NCI-H1105 treated with DMSO at 0.1 percent for 48 hours (cell line): ENCODE measurements at places on chromosomes 7 and 10.
A peak's percentile ranks its signal among the peaks of the same experiment; 100 is the strongest.

DNA sequence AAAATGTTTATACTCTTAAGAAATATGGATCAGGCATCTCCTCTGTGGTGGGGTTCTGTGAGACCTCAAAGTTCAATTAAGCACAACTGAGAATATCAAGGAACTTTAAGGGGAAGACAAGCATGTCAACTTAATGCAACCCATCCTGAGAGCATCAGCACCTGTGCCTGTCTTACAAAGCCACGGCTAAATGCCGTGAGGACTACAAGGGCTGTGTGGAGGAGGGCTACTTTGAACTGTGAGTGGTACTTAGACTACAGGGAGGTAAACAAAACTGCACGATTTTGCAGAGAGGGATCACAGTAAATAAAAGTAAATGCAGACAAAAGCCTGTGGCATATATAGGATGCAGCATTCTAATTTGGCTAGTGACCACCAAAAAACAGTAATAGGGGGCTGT, 139.1 kb downstream of the ATE1 start:
- DNase-seq = peak; percentile 48

GRCh38 chr10:60267802-60268201, 121.9 kb downstream of the ANK3 start:
- DNase-seq = no peak

- no peak for DNase-seq
Measured at GRCh38 chr10:50373821-50374501, 122.6 kb upstream of the ASAH2 start.

DNA sequence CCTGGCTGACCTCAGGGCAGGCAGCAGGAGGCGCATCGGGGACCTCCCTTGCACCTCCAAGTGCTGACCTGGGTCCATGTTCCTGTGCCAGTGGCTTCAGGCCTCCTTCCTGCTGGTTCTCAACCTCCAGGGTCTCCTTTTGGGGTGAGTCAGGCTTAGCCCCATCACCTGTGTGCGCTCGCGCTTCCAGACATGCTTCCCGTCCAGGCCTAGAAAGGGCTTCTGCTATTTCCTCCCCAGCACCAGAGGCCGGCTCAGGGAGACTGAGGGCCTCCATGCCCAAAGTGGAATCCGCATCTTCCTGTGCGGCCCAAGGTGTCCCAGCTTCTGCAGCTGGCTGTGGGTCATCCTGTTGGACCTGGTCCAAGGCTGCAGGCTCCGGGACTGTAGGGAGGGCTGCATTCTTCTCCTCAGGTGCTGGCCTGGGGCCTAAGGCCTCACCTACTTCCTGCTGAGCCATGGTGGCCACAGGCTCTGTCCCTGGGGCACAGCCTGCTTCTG, 5.9 kb downstream of the NACAD start:
- DNase-seq = no peak

GRCh38 chr7:35405461-35405860, 151.6 kb upstream of the TBX20 start:
- no peak for DNase-seq

GRCh38 chr10:24299578-24300260, 90.8 kb downstream of the KIAA1217 start:
- no peak for DNase-seq

- DNase-seq = peak; percentile 33
Measured at GRCh38 chr10:95430231-95430951, 130.8 kb downstream of the SORBS1 start.

- DNase-seq = no peak
Measured at GRCh38 chr7:93092757-93093370, 24.9 kb downstream of the SAMD9 start.

GRCh38 chr7:106583100-106583499, 77.9 kb downstream of the CCDC71L start:
- no peak for DNase-seq

- no peak for DNase-seq
Measured at GRCh38 chr7:129684777-129685176, 73.3 kb downstream of the NRF1 start.

DNA sequence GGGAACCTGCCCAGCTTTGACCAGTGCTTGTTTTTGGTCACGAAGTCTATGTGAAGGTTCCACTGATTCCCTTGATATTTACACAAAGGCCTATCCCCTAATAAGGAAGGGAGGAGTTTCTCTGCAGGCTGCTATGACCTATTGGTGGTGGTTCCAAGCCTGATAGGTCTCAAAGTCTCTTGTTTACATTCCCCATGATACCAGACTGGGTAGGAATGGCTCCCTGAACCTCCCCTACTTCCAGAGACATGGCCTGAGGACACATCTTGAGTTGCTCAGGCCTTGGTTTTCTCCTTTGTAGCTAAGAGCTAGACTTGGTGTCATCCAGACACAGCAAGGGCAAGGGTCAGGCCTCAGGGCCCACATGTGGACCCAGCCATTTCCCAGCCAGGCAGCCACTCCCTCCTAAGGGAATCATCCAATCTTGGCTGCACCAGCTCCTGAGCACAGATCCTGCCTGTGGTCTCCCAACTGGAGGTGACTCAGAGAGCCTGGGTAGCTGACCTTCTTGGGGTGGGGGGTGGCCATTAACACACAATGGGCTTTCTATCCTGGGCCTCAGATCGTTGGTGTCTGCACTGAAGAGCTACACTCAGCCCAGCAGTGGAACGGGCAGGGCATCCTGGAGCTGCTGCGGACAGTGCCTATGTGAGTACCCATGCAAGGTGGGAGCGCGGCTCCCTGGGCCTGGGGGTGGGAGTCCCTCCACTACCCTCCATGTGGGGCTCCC, 51.0 kb upstream of the TRIM8 start:
- DNase-seq = no peak

DNA sequence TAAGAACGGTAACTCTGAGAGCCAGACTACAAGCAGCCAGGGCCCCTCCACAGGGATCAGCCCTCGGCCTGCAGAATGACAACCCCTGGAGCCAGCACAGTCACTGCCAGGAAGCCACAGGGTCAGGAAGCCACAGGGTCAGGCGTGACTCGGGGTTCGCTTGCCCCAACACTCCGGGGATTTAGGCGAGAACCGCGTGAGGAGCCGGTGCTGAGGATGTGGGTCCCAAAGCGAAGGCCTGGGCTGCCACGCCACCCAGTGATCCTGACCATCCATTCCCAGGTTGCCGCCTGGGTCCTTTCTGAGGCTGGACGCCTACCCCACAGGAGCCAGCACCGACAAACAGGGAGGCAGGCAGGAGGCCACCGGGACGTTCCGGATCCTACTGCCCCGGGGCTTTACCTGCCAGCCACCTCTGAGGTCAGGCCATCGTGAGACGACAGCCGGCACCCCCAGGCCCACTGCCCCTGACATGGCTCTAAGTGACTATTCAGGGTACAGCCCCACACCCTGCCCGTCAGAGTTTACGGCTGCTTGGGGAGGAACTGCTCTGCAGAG, 228.6 kb downstream of the ELFN1 start:
- no peak for DNase-seq

DNA sequence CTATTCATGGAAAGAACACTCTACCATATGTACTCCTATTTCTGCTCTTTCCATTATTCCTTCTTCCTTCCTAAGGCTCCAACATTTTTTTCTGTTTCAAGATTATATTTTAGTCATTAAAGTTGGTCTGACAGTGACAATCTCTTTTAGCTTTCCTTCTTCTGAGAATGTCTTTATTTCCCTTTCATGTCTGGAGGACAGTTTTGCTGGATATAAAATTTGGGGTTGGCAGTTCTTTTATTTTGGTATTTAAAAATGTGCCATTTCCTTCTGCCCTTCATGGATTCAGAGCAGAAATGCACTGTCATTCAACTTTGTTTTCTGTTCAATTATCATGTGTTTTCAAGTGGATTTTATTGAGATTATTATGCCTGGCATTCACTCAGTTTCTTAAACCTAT, 53.1 kb downstream of the VSTM4 start:
- no peak for DNase-seq

GRCh38 chr7:50940621-50941020, 157.9 kb upstream of the GRB10 start:
- no peak for DNase-seq

DNA sequence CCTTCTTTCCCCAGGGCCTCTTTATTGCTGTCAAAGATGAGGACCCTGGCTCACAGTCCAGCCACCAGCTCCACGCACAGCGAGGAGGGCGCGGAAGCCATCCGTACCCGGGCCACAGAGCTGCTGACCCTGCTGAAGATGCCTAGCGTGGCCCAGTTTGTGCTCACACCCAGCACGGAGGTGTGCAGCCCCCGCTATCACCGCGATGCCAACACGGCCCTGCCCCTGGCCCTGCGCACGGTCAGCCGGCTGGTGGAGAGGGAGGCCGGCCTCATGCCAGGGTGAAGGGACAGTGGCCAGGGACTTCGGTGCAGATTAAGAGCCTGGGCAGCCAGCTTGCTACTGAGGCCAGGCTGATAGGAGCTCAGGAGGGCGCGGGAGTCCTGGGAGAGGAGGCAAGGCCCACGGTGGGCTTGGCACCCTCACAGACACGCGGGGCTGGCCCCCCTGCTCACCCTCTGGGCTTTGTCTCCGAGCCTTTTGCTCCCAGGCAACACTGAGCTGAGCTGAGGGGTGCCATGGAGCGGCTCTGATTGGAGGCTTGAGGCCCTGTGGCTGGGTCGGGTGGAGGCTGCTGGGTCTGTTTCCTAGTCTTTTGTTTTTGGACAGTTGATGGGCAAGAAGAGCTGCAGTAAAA, 15.8 kb downstream of the AP5Z1 start:
- DNase-seq = no peak

- no peak for DNase-seq
Measured at GRCh38 chr10:42984035-42984610, 92.7 kb upstream of the RET start.

DNA sequence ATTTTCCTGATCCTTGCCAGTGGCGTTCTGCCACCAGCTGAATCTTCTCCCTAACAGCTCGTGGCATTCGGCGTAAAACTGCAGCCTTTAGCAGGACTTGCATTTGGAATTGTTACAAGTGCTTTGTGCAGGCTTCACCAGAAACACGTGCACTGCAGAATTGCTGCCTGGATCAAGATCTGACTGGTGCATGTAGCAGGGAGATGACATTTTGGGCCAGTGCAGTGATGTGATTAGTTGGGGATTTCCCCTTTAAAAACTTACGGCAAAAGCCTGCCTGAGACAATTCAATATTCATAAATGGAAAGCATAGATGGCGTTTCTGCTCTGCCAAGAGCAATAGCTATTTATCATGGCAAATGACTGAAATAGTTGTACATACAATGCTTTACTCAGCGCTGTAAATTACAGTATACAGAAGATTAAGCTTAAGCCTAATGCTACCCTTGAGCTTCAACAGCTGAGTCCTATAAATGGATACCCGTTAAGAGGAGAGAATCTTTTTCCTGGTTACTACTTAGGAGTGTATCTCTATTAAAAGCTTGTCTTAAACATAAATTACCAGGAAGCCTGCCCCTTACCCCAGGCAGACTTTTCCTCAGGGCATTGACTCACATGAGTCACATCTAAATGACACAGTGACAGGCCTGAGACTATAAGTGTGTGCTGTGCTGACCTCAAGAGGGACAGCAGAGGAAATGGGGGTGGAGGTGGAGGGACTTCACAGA, 106.3 kb downstream of the ATXN7L1 start:
- no peak for DNase-seq

GRCh38 chr10:29835055-29835454, 200.3 kb upstream of the SVIL start:
- DNase-seq = no peak

- DNase-seq = peak; percentile 24
Measured at GRCh38 chr10:129101232-129101980, 365.6 kb upstream of the MGMT start.

DNA sequence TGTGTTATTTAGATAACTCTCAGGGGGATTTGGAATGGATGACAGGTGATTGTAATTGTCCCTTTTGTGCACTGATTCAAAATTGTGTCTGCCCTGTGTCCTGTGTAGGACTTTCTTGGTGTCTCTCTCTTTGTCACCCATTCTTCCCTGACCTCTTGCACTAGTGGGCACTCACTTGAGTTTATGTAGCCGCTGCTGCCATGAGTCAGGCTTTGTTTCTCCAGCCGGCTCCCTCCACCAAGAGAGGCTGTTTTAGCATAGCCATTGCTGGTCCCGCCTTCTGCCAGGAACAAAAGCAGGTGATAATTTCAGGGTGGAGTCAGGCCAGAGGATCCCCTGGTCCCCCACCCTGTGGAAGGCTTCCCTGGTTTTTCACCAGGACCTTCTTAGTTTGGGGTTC, 8.4 kb downstream of the COL17A1 start:
- peak; percentile 57 for DNase-seq

DNA sequence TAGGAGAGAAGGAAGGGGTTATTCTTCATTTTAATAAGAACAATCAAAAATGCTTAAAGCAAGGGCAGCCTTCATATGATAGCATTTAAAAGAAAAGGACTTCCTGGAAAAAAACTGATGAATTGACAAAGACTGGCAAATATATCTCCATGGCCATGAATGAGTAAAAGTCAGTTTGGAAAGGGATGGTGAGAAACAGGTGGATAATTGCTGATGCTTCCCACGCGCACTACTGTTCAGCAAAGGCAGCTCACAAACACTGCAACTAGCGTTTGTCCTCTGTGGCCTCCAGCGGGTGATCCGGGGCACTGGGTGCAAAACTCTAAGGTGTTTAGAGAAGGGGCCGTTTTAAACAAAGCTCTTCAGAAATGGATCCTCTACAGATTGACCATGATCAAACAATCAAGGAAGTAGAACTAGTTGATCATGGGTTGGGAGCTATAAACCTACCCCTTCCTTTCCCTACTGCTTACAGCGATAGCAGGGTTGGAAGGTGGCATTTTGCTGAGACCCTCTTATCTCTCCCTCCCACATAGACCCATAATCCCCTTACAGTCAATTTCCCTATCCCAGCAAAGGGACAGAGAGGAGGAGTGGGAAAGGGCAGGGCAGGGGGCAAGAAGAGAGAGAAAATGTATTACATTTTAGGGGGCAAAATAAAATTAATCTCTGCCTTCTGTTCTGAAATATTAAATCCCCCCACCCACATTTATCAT, 53.8 kb downstream of the SMURF1 start:
- no peak for DNase-seq

- no peak for DNase-seq
Measured at GRCh38 chr10:21614000-21614399, 80.0 kb downstream of the MLLT10 start.

DNA sequence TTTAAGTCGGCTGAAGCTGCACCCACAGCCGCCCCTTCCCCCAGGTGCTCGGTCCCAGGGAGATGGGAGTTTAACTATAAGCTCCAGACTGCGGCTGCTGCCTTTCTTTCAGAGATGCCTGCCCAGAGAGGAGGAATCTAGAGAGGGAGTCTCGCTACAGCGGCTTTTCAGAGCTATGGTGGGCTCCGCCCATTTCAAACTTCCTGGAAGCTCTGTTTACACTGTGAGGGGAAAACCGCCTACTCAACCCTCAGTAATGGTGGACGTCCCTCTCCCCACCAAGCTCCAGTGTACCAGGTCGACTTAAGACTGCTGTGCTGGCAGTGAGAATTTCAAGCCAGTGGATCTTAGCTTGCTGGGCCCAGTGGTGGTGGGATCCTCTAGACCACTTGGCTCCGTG, 135.4 kb downstream of the CXCL12 start:
- no peak for DNase-seq

GRCh38 chr7:30168835-30169573, 34.2 kb downstream of the MTURN start:
- no peak for DNase-seq

- DNase-seq = no peak
Measured at GRCh38 chr10:72736176-72736827, 44.4 kb downstream of the MCU start.

- no peak for DNase-seq
Measured at GRCh38 chr7:91596287-91596686, 284.2 kb downstream of the MTERF1 start.
